ENCODE measurements at places on chromosomes 6 and 20. TPM values are rescaled to one million over a fixed set of nuclear protein-coding genes. Genes with fewer than 3 reads are reported as not detected.
A peak's percentile ranks its signal among the peaks of the same experiment; 100 is the strongest.

DNA sequence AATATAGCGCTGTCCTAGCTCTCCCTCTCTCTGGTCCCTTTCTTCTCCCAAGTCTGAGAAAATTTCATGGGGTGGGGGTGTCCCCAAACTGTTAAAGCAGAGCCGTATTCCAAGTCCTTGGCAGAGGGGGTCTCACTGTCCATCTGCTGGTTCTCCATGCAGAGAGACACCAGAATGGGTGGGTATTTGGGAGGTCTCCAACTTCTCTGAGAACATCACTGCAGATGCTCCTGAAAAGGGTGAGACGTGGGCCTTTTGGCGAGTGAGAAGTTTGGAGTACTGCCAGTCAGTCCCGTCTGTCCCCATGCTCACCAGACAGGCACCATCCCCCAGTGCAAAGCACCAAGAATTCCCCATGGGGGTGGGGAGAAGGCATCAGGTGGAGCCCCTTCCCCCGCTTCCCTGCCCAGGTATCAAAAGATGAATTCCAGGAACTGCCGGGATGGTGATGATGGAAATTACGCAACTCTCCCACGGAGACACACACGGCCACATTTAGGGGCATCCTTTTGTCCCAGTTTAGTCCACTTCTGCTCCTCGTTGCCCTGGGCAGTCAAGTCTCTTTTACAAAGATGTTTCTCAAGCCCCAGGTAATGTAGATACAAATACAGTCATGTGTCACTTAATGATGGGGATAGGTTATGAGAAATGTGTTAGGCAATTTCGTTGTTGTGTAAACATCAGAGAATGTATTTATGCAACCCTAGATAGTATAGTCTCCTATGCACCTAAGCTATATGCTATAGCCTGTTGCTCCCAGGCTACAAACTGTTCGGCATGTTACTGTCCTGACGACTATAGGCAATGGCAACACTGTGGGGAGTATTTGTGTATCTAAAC is 73.4 kb upstream of the SRSF6 start:
- DNase-seq: no peak

DNA sequence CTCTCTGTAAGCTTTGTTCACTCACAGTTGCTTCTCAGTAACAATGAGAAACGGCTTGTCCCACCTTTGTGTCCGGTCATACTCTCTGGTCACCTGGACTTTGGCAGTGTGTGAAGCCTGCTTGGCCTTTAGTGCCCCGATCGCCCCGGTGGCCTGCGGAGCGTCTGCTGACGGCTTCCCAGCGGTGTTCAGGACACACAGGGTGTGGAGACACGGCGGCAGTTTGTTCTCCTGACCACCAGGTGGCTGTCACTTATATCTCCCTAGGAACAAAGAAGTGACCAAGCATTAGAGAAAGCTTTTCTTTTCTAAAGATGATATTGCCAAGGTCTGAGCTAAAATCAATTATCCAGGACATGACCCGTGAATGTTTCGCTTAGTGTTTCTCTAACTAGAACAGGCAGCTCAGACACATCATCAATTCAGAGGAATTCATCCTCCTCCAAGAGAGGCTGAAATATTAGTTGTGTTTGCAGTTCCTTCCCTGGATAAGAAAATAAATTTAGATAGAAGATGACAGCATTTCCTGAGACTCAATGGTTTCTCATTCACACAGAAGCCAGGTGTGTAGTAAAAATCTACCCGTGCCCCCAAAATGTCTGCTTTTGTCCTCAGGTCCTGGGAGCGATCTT is 167.4 kb upstream of the THBS2 start:
- peak; percentile 18 for DNase-seq

DNA sequence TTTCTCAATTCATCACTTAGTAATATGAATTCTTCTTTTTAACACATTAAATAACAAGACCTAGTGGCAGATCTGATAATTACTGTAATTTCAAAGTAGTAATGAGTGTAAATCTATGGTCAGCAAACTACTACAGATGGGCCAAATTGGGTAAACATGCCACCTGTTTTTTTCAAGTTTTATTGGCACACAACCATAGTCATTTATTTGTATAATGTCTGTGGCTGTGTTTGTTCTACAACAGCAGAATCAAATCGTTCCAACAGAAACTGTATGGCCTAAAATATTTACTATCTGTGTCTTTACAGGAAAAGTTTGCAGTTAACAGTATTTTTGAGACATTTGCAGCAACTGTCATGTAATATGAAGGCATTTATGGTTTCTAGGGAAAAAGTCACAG is 86.1 kb upstream of the EYA2 start:
- no peak for DNase-seq

Gene KIF25
- not detected for polyA plus RNA-seq

Gene PRL
- 1.2 TPM for polyA plus RNA-seq

DNA sequence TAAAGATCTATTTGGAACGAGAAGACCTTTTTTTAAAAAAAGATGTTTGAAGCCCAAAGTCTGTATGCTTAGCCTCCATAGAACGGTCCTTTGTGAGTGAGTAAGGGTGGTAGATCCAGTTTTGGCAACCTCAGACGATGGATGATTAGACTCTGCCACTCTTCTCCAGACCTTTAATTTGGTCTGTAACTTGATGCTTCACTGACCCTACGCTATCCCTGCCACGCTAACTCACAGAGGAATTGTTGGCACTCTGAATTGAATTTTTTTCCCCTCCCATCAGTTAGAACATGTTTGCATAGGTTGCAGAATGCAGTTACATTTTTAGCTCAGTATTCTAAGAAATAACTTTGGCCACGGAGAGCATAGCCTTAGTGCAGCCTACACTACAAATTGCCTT is 15.8 kb upstream of the DEK start:
- peak; percentile 19 for DNase-seq

Gene TMEM63B
- polyA plus RNA-seq: 14.1 TPM

DNA sequence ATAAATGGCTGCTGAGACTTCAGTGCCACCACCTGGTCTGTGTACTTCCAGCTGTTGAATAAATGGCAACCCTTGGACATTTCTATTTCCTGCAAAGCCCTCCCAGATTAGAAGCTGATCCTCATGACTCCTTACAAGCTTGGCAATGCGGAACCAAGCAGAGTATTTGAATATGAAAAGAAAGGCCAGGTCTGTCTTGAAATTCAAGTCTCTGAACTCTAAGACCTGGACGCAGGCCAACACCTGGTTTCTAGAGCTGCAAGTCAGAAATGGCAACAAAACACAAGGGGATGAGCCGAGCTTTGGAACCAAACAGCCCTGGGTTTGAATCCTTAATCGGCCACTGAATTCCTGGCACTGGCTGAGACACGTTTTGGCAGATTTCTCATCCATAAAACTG is 353.4 kb downstream of the PTPRT start:
- no peak for DNase-seq

Gene EEF1A1
- 3,918 TPM for polyA plus RNA-seq

Gene WFDC13
- polyA plus RNA-seq: not detected

- DNase-seq: no peak
These were observed 381.6 kb upstream of the CNR1 start for GRCh38 chr6:88547768-88548167.

GRCh38 chr6:139500977-139501376 is 126.5 kb upstream of the CITED2 start:
- no peak for DNase-seq

Gene ZNF292
- 21.7 TPM for polyA plus RNA-seq

Gene PDYN
- not detected for polyA plus RNA-seq

GRCh38 chr20:56736285-56736857 is 107.3 kb downstream of the TFAP2C start:
- no peak for DNase-seq

Gene TTLL9
- polyA plus RNA-seq: not detected

DNA sequence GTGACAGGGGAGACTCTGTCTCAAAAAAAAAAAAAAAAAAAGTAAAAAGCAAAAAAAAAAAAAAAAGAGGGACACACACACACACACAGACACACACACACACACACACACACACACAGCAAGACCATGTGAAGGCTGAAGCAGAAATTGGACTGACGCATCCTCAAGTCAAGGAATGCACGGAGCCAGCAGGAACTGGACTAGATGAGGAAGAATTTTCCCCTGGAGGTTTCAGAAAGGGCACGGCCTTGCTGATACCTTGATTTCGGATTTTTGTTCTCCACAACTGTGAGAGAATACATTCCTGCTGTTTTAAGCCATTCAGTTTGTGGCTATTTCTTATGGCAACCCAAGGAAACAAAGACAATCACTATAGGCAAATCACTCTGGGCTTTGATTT is 176.9 kb upstream of the SALL4 start:
- no peak for DNase-seq

GRCh38 chr20:64247970-64248841 is 7.3 kb upstream of the PCMTD2 start:
- no peak for DNase-seq

GRCh38 chr6:2881423-2881822 is 21.7 kb downstream of the SERPINB9 start:
- DNase-seq: no peak

DNA sequence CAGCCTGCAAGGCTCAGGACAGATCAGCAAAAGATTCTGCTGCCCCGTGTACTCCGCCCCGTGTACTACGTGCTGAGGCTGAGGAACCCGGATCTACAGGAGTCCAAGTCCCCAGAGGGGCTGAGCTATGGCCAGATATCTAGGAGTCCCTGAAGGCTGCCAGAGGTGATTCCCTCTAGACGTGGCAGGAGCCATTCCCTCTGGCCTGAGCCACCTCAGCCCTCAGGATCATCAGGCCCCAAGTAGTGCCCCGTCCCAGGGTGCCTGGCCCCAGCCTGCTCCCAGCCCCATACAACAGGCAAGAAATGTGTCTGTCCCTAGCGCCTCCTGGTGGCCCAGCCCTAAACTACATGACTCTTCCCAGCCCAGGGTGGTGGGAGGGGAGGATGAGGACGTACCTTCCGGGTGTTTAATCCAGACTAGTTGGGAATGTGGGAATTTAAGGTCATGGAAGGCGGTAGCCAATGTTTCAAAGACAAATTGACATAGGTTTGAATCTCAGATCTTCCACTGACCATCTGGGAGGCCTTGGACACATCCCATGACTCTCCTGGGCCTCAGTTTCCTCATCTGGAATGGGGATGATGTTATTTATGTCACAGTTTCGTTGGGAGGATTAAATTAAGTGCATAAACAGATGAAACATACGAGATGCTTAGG is 49.4 kb upstream of the PTPN1 start:
- peak; percentile 77 for DNase-seq

Gene SLC44A4
- polyA plus RNA-seq: not detected

GRCh38 chr6:42551217-42551616 is 12.6 kb upstream of the UBR2 start:
- peak; percentile 63 for DNase-seq

GRCh38 chr20:42857446-42857845 is 332.3 kb downstream of the PTPRT start:
- DNase-seq: no peak

GRCh38 chr6:79607000-79607399 is 24.1 kb upstream of the SH3BGRL2 start:
- DNase-seq: no peak

- DNase-seq: peak; percentile 21
These were observed 3.3 kb downstream of the ARHGAP40 start for GRCh38 chr20:38604873-38605303.

Gene KCNK5
- not detected for polyA plus RNA-seq

Gene ARMC2
- 2.5 TPM for polyA plus RNA-seq

DNA sequence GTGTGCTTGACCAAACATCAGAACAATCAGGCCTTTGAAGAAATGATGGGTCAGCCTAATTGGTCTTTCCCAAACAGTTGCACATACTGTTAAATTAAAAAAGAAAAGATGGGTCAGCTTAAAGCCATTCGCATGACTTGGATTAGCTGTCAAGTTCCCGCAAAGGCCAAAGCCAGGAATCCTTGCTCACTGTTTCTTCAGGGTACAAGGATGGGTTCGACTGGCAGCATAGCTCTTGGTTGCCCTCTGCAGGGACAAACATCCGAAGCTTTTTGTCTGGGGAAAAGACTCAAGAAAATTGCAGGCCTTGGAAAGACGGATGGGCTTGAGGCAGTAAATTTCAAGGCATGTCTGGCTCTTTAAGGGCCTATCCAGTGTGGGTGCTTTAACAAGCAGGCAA is 168.0 kb downstream of the HDGFL1 start:
- DNase-seq: peak; percentile 29

GRCh38 chr6:30149858-30150550 is 11.0 kb downstream of the TRIM10 start:
- no peak for DNase-seq

Gene OR12D3
- not detected for polyA plus RNA-seq

- DNase-seq: no peak
These were observed 41.4 kb upstream of the MLN start for GRCh38 chr6:33845031-33845745.

Gene SLC22A7
- polyA plus RNA-seq: not detected

- peak; percentile 99 for DNase-seq
These were observed 839.4 kb downstream of the MAFB start for GRCh38 chr20:39849664-39850063.

GRCh38 chr6:113762641-113763040 is 94.5 kb upstream of the MARCKS start:
- no peak for DNase-seq

- DNase-seq: peak; percentile 17
These were observed 1.6 kb downstream of the MYLIP start for GRCh38 chr6:16130437-16130891.
